ENCODE measurements at places on chromosomes 3 and 15. TPM values are rescaled to one million over a fixed set of nuclear protein-coding genes. Genes with fewer than 3 reads are reported as not detected.

The ERC2 gene
- 0.58 TPM for total RNA-seq

The IGSF10 gene
- not detected for total RNA-seq

The NRG4 gene
- not detected for total RNA-seq

The SAMD7 gene
- not detected for total RNA-seq

The ANO10 gene
- 6.8 TPM for total RNA-seq

The LHFPL4 gene
- total RNA-seq, result not detected

The BAHD1 gene
- total RNA-seq, result 15.1 TPM

The TM6SF1 gene
- 0.84 TPM for total RNA-seq
